Activated CD4-positive, alpha-beta T cell treated with anti-CD3 and anti-CD28 coated beads, Interleukin-2, amount 50 U/mL, for 1 hour (primary cell): ENCODE measurements at places on chromosomes 2 and 18.

DNA sequence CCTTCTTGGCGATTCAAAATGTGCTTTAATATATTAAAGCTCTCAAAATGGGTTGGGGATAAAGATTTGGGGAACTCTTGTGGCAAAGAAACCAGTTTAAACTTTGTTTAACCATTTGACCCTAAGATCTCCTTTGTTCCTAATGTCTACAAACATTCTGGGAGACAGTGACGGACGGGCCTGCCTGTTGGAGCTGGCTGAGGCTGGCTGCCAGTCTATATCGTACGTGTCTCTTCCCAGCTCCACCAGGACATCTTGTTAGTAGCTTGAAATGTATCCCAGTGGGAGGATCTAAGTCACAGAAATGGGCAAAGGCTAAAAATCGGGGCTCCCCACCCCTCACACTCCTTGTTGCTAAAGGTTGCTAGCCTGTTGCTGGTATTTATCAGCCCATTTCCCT is 30.7 kb downstream of the ZNF532 start:
- DNase-seq, result no peak

- DNase-seq, result no peak
These were observed 68.2 kb upstream of the NEDD4L start for GRCh38 chr18:57975805-57976204.

DNA sequence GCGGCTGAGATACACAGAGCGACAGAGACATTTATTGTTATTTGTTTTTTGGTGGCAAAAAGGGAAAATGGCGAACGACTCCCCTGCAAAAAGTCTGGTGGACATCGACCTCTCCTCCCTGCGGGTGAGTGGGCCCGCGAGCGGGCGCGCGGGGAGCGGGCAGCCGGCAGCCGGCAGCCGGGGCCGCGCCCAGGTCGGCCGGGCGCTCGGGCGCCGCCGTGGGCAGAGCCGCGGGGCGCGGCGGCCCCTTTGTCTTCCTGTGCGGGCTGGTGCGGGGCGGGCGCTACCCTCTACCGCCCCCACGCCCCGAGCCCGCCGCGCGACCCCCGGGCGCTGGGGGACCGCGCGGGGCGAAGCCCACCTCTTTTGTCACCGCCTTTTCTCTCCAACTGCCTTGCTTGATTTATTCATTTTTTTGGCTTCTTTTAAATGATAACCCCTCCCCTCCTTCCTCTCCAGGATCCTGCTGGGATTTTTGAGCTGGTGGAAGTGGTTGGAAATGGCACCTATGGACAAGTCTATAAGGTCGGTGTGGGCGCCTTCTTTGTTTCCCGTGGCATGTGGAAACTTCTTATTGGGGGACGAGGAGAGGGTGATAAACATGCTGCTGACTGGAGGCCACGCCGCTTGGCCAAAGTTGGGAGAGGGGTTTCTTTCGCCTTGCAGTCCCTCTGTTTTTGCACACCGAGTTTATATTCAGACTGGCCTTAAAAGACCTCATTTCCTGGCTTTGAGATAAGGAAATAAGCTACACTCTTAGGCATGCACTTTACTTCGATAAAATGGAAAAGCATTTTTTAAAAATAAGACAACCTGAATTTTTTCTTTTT is 722 bp downstream of the MAP4K4 start:
- no peak for DNase-seq

- DNase-seq, result no peak
These were observed 282.0 kb upstream of the REV1 start for GRCh38 chr2:99771681-99772333.

DNA sequence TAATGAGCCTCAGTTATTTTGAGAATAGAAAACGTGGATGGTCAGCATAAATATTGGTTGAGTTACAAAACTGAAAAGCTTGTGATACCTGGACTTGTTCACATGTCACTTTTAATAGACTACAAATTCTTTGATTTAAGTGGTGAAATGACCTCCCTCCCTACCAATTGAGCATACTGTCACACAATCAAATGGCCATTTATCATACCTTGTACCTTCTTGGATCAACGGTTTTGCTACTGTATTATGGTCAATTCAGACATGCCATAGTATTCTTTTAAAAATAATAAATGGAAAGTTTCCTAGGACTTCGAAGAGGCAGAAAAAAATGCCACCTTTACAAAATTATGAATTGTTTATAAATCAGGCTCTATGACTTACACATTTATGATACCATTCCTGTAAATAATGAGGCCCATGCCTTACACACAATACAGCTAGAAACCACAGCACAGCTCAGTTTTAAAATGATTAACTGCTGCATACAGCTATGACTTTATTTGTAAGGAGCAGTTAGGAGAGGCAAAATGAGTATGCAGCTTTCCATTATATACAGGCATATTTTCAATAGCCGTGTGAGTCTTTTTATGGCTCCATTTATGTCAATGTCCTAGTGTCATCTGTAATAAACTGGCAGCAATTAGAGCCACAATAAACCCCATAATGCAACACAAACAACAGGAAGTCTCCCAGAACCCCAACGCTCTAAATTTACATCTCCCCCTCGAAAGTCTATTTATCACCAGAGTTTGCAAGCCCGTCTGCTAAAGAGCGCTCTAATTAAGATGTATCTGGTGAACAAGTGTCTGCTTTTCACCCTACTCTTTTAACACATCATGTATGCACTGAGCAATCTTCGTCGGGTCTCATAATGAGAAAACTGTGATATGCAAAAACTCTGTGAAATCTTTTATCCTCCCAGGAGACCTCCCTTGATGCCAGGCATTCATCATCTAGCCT is 176.1 kb downstream of the ZNF521 start:
- DNase-seq, result no peak

- DNase-seq, result no peak
These were observed 439.1 kb downstream of the TSN start for GRCh38 chr2:122194546-122194945.

- DNase-seq, result no peak
These were observed 361.5 kb upstream of the RAB12 start for GRCh38 chr18:8247700-8248099.

DNA sequence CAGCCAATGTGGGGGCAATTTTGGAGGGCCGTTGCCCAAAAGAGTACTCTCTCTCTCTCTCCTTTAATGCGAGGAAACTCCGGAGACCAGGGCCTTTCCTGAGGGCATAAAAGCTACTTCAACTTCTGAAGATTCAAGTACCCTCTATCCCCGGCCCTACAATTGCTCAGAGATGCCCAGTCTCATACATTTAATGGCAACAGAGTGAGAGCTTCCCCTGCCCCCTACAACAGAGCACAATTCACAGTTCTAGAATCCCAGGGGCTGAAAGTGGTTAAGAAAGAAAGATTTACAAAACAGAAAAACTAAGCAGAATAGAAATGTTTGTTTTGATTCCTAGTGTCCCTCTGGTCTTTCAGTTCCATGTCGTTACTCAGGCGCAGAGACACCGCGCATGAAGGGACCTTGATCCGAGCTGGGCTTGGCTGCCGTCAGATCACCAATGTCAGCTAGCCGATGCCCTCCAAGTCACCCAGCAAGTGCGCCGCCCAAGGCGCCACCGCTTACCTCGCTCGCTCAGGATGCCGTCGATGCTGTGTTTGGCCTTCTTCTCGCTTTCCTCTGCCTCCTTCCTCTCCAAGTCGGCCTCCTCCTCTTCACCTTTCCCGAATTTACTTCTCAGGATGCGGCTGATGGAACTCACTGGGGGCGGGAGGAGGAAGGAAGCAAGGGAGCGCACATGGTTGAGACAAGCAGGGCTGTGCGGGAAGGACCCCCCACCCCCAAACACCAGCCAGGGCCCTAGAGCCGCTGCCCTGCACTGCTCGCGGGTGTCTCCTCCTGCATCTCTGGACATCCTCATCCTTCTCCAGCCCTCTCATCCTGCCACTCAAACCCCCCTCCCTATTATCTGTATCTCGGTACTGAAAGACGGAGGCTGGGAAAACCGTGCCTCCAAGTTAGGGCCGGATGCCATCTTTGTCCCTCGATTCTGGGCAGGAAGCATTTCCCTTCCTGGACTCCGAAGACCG is 4.9 kb downstream of the PAX3 start:
- no peak for DNase-seq

DNA sequence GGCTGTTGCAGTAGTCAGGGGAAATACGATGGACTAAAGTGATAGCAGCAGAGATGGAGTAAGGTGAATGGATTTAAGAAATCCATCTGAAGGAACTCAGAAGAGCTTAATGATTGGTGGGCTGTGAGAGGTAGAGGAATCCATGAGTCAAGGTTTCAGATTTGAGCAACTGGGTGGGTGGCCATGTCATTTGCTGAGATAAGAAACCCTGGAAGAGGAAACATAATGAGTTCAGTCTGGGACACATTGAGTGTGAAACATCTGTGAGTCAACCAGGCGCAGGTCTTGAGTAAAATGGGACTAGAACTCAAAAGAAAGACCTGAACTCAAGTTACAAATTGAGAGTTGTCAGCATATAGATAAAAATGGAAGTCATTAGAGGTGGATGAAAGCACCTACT is 19.7 kb upstream of the ASNSD1 start:
- no peak for DNase-seq

DNA sequence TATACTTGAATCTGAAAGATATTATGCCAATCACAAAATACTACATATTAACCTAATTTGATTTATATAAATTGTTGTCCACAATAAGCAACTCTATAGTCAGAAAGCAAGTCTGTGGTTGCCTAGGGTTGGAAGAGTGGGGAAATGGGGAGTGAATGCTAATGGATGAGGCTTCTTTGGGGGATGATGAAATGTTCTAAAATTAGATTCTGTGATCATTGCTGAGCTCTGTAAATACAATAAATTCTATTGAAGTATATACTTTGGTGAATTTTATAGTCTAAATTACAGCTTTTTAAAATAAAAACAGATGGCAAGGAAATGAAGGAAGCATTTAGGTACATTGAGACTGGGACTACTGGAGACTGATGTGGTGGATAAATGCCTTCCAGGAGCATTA is 275.5 kb downstream of the MBD2 start:
- DNase-seq, result no peak

DNA sequence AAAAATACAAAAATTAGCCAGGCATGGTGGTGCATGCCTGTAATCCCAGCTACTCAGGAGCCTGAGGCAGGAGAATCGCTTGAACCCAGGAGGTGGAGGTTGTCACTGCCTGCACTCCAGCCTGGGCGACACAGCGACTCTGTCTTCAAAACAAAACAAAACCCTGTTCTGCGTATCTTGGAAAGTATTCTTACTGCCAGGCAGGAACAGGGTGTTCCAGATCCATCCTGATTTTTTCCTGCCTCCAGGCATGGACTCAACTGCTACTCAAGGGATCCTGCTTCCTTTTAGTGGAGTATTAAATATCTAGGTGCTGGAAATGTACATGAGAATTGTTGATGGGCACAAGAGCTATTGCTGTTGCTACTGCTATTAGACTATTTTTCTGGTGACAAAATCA is 12.3 kb downstream of the HSPD1 start:
- no peak for DNase-seq

GRCh38 chr2:219570194-219570923 is 980 bp downstream of the OBSL1 start:
- no peak for DNase-seq

DNA sequence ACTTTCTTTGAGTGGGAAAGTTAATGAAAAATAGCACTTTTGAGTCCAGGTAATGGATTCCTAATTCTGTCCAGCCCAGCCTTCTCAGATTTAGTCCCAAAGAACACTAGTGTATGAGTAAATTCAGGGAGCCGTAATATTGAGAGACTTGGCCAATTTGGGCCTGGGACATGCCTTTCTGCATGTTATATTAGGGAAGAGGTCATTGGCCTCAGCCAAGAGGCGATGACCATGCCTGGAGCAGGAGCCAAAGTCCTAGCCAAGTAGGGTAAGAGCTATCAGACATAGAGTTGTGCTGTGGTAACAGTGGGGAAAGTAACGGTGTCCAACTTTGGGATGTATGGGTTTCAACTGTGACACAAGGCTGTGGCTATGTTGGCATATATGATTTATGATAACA is 336.5 kb upstream of the ZNF804A start:
- DNase-seq, result no peak

DNA sequence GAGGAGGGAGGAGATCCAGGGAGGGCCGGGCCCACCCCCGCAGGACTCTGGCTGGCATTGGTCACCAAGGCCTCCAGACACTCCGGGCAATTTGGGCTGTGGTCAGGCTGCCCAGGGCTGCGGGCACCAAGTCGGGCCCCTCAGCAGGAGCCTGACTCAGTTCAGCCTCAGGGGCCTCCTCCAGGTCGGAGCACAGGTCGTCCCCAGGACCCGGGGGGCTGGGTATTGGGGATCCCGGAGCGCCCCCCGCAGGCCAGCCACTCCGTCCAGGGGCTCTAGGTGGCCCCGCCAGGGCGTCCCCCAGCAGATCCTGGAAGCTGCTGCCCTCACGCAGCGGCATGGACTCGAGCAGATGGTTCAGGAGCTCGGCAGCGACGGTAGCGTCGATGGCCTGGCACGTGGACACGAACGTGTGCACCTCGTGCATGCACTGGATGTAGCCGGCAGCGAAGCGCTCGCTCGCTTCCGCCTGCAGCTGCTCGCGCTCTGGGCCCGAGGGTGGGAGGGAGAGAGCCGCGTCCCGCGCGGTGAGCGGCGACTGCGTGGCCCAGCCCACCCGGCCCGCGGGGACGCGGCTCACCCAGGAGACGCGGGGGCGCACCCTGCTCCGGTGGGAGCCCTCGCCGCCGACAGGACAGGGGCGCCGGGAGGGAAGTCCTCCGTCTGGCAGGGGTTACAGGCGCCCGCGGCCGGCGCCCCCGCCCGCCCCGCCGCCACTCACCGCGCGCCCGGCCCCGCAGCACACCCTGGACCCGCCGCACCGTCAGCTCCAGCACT is 884 bp downstream of the HES6 start:
- DNase-seq, result peak; percentile 35

- no peak for DNase-seq
These were observed 244.8 kb downstream of the TWIST2 start for GRCh38 chr2:239092571-239093294.

- no peak for DNase-seq
These were observed 78.8 kb downstream of the ZNF804A start for GRCh38 chr2:184677171-184677570.

DNA sequence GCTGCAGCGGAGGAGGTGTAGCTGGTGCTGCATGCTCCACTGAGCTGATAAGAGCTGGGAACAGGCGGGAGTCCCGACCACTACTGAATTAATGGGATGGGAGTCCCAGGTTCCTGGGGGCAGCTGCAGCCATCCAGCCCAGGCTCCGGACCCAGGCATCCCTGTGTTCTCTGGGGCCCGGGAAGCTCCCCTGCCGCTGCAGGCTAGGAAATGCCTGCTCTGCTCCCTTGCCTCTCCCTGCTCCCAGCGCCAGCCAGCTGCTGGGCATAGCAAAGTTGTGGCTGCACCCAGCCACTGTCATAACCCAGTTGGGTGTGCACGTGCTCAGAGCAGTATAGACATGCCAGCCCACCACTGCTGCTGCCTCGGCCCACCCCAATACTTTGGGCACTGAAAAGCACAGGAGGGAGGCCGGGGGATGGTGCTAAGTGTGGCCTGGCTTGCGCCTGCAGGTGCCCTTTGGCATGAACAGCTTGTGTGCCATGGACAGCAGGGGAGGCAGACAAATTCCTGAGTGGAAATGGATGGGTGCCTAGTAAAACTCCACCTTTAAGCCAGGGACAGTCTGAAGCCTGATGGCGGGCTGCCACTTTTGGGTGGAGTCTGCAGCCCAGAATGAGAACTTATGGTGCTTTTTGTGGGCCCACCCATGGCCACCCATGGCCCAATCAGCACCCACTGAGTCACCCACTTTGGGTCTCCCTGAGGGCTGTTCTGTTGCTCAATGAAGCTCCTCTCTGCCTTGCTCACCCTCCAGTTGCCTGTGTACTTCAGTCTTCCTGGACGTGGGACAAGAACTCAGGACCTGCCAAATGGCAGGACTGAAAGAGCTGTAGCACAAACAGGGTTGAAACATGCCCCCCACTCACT is 219.3 kb upstream of the TMEFF2 start:
- DNase-seq, result no peak
